Globus pallidus (tissue), 1 donor: ENCODE measurements at places on chromosomes 16 and 17.

GRCh38 chr16:11034481-11034931 is 90.1 kb downstream of the CLEC16A start:
- DNase-seq = no peak

- no peak for DNase-seq
Measured at GRCh38 chr17:69450918-69451317, 36.4 kb downstream of the MAP2K6 start.

- DNase-seq = no peak
Measured at GRCh38 chr17:74217037-74217730, 3.8 kb downstream of the TTYH2 start.

GRCh38 chr17:49914096-49914490 is 54.9 kb upstream of the DLX4 start:
- no peak for DNase-seq

GRCh38 chr16:85722128-85722893 is 28.6 kb downstream of the C16orf74 start:
- DNase-seq = no peak

GRCh38 chr17:18157354-18157985 is 26.2 kb upstream of the ALKBH5 start:
- no peak for DNase-seq

GRCh38 chr16:31301708-31302400 is 42.1 kb downstream of the ITGAM start:
- DNase-seq = peak; percentile 18

DNA sequence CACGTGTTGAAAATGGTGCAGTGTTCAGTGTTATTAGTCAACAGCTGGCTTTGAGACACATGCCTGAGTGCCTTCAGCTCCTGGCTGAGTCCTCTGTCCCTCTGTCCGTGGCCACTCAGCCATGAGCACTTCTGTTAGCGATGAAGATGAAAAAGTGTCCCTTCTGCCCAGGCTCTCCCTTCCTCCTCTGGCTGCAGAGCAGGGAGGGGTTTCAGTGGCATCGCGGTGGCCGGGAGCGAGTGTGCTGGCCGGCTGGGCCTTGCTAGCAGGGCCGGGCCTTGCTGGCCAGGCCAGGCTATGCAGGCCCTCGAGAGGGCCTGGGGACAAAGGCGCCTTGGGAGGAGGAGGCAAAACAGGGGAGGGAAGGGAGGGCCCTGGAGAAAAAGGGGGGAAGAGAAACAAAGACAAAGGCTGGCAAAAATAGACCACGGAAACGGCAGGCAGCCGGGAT is 47.7 kb downstream of the CMIP start:
- DNase-seq = no peak

- DNase-seq = peak; percentile 65
Measured at GRCh38 chr17:40191237-40192208, 14.3 kb downstream of the RAPGEFL1 start.

- DNase-seq = no peak
Measured at GRCh38 chr17:29586676-29587469, 2.6 kb downstream of the GIT1 start.
